Esophagus muscularis mucosa (tissue), 4 donors: ENCODE measurements at places on chromosomes 5 and 9. TPM values are rescaled to one million over a fixed set of nuclear protein-coding genes. Genes with fewer than 3 reads are reported as not detected.

Gene MEGF10
- 0.65 TPM for total RNA-seq

Gene INSL4
- total RNA-seq, result not detected

Gene EGR1
- 9.6 TPM for total RNA-seq

DNA sequence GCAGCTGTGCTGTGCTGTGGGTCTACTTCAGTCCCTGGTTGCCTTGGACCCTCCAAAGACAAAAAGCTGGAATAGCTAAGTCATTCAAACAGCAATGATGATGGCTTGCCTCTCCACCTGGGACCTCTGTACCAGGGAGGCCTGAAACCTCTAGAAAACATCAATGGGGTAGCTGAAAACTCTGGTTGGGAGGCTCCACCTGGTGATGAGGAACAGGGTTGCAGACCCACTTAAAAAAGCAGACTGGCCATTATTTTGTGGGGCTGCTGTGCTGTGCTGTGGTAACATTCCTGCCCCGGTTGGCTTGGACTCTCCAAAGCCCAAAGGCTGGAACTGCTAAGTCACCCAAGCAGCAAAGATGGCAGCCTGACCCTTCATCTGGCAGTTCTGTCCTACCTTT, 839.3 kb upstream of the ARRDC3 start:
- no peak for DNase-seq

Gene SPATA31C1
- total RNA-seq, result not detected

DNA sequence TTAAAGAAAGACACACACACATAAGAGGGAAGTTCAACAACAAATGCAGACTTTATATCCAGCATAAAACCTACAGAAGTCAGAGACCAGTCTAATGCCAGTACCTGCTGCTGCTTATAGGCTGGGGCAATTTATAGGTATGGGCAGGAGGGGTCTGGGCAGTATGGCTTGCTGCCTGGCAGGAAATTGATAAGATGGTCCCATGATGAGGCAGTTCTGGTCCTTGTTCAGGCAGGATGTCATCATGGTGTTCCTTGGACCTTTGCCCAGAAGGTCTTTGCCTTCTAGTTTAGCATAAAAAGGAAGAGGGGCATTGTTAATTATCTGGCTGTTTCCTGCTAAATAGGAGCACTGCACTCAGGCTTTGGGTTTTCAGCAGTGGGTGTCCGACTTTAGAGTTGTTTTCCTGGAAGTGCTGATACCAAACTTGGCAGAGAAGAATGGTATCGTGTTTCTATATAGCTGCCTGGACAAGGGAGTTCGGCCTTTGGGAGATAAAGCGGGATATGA, 10.4 kb upstream of the PDCD1LG2 start:
- DNase-seq, result no peak

DNA sequence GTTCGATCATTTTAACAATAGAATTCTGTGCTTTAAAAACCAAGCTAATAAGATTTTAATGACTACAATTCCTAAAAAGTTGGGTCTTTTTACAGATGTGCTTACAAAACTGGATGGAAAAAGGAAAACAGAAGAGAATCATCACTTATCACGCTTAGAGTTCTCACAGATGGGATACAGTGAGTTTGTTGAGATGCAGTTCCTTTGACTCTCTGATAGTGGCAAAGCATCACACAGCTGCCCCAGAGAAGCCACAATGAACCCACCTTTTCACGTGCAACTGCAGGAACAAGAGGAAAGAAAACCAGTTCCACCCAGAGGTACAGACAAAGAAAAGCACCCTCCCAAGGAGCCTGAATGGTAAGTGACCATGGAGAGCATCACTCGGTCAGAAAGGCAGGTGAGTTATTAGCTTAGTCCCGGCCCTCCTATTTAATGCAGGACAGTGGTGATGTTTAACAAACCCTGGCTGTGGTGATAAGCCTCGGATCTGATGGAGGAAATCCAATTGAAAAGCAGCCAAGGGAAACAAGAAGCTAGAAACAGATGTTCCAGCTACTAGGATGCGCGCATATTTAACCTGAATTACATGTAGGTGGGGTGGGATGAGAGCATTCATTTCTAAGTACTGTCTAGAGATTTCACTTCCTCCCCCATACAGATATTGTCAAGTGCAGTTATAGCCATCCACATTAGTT, 167.7 kb downstream of the TARS1 start:
- no peak for DNase-seq

DNA sequence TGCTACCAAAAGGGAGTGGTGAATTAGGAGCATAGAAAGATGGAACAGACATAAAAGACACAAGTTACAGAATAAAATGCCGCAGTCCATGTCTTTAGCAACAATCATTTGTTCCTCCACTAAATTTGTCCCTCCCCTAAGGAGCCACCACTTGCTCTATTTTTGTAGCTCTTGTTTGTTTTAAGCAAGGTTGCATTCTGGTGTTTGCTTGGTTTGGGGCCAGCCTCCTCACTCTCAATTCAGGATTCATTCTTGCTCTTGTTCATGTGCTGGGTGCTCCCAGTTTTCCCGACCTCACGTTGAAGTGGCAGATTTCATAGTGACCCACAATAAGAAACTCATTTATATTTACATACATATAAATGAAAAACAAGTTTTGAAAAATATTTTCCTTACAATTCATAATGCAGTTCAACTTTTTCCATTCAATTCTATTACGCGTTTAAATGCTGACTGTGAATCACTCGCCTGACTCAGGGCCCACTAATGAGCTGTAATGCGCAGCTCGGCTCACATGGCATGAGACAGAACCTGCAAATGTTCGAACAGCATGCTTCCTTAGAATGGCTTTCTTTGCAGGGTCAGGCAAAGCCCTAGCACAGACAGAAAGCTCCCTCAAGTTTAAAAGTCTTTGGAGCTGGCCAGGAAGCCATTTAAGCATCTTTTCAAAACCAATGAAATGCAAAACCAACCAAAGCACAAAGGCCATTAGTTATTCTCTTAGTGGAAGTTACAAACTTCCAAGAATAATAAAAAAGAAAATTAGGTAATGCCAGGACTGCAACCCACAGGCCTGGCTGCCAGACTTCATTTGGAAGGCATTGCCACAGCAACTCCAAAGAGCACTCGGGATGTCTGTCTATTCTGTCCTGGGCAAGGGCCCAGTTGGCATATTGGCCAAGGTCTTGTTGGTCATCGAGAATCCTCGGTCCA, 41.7 kb downstream of the RETREG1 start:
- DNase-seq, result no peak

DNA sequence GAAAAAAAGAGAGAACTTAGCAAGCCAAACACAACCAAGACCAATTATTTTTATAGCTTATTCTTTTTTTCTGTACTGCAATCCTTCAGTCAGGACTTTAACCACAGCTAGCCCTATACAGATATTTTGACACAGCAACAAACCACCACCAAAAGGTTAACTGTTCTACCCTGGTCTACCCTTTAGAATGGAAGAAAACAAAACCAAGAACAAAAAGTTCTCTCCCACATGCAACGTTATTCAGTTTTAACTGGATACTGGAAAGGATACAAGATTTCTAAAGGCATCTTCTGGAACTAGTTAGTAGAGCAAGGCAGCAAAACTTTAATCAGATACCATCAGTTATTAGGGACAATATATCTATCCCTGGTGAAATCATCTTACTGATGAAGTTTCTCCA, 32.6 kb downstream of the ECPAS start:
- DNase-seq, result no peak

DNA sequence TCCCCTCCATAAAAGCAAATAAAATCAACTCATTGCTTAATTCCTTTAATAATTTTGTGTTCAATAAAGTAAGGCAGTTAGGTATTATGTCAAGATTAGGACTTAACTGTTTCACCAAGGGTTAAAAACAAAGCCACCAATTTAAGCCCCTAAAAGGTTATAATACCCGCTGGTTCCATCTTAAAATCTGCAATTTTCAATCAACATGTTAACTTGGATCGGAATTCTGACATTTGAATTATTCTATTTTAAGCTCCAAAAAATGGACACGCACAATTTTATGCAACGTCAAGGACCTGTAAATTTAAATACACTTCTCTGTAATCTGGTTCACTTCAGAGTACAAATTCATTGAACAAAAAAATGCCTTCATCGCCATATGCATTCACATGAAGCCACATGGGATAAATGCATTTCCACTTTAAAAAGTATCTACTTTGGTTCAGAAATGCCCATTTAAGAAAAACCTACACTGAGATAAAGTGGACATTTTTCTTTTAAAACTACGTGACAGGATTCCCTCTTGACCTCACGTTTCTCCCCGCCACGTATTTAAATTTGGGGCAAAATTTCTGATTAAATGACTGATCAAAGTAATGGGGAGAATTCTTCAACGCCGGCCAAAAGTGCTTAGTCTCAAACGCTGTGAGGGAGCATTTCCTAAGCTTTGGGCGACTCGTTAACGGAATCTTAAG, 721 bp downstream of the GIN1 start:
- no peak for DNase-seq

Gene TIFAB
- not detected for total RNA-seq

Gene HAUS6
- total RNA-seq, result 7.1 TPM

DNA sequence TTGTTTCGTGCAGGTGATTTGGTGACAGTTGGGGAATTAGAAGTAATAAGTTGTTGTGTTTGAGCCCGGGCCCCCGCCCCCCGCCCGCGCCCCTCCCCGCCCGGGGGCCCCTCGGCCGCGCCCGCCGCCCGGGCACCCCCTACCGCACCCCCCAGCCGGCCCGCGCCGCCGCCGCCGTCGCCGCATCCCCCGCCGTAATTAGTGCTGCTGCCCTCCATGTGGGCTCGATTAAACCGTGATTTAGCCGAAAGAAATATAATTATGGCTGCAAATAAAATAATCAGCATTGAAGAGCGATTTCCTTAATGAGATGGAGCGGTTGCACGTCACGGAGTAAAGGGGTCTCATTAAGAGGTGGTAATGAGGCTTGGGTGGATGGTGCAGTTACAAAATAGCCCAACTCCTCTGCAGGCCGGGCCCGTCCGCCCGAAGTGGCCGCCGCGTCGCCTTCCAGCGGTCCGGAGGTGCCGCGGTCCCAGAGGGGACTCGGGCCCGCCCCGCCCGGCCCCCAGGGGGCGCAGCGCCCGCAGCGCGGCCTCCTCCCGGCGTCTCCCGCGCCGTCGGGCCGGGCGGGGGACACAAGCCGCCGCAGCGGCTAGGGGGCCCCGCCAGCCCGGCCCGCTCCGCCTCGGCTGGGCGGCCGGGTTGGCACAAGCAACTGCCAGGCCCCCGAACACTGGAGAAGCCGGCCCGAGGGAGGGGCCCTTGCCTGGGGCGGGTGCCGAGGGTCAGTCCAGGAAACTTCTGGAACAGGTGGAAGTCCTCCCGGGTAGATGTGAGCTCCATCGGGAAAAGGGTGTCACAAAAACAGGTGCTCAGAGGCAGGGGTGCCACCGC, 6.9 kb upstream of the OTP start:
- no peak for DNase-seq

DNA sequence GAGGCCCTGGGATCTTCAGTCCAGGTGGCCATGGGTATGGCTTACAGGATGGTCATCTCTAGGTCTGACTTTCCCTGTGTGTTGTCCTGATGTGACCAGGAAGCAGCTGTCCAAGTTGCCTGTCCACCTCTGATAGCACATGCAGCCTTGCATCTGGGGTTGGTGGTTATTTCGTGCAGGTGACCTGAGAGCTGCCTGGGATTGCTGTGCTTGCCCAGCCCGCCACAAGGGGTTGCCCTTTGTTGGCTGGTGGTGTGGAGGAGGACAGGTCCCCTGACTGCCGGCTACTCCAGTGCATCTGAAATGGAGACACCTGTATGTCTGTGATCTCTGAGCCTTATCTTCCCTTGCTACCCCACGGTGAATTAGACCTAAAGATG, 212.6 kb downstream of the ARHGAP26 start:
- DNase-seq, result no peak

- DNase-seq, result peak; percentile 83
Measured at GRCh38 chr5:2320611-2321010, 430.9 kb downstream of the IRX2 start.

DNA sequence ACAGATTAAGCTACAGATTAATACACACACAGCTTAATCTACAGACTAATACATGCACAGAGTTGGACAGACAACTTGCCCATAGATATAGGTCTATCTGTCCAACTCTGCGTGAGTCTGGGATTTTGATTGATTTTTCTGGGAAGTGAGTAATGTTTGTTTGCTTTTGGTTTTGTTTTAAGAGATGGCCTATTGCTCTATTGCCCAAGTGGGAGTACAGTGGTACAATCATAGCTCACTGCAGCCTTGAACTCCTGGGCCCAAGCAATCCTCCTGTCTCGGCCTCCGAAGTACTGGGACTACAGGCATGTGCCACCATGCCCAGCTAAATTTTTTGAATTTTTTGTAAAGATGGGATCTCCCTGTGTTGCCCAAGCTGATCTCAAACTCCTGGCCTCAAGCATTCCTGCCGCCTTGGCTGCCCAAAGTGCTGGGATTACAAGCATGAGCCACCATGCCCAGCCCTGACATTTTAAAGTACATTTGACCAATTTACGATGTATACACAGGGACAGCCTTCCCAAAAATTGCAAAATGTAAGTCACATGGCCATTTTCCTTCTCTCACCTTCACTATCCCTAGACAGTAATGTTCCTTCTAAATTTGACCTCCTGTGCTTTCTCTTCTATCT, 50.8 kb downstream of the PAPPA start:
- no peak for DNase-seq

Gene MOB3B
- total RNA-seq, result 9.6 TPM

DNA sequence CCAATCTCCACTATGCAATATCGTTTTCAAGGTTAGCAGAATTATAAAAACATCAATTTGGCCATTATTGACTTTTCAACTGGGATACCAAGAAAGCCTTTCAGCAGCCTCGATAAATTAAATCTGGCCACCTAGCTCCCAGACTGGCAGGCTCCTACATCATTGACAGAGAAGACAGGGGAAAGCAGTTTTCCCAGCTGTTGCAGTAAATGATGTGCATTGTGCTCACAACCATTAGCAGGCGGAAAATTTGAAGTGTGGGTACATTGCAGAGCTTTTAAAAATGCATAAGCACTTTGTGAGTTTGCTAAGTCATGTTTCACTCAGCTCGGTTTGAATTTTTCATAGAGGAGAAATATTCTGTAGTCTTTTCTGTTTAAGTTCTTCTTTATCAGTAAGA, 297.9 kb downstream of the KCTD16 start:
- no peak for DNase-seq

GRCh38 chr5:171157775-171158174, 151.3 kb upstream of the TLX3 start:
- DNase-seq, result no peak

DNA sequence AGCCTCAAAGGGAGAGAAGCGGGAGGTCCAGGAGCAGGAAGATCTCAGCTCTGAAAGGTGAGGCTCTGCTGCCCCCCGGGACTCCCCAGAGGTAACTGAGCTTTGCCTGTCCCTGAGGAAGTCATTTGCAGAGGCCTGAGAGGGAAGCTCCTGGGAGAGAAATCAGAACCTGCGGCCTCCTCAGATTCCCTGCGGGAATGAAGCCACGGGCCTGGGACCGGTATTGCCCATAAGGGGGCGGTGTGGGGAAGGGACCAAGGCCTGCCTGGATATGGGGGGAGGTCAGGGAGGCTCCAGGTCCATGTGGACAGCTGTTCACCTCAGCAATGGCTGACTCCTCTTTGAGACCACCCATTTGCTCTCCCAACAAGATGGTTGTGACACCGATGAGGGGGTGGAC, 1.3 kb downstream of the SPATA31E1 start:
- peak; percentile 88 for DNase-seq
